NCI-H1092 (cell line): ENCODE measurements at places on chromosomes 5 and 9.

- DNase-seq, result no peak
Observed at GRCh38 chr9:14899815-14900193, 10.4 kb downstream of the FREM1 start.

- DNase-seq, result no peak
Observed at GRCh38 chr5:158977642-158978041, 122.1 kb downstream of the EBF1 start.

DNA sequence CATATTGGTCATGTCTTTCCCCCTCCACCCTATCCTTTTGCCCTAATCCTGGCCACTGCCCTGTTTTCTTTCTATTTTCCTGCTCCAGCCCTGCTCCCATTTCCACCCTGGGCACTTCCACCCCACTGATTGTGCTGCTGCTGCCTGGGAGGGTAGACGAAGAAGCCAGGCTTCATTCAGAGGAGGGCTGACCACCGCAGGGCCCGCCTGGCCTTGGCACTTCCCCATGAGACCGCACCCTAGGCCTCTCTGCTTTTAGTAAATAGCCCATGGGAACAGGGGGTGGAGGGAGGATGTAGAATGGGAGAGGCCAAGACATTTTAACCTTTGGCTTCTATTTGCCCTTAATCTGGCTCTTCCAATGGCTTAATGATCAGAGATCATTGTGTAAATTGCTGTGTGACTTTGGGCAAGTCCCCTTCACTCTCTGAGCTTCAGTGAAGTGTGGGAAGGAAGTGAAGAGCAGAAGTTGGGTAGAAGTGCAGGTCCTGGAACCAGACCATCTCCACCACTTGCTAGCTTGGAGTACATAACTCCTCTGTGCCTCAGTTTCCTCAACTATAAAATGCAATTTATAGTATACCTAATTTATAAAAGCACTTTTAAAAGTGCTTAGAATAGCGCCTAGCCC, 13.6 kb upstream of the GPX3 start:
- no peak for DNase-seq

GRCh38 chr5:58795327-58795726, 212.5 kb downstream of the RAB3C start:
- DNase-seq, result no peak

- no peak for DNase-seq
Observed at GRCh38 chr9:14302405-14302804, 11.5 kb downstream of the NFIB start.

GRCh38 chr9:127358023-127358535, 38.9 kb upstream of the SLC2A8 start:
- DNase-seq, result no peak

DNA sequence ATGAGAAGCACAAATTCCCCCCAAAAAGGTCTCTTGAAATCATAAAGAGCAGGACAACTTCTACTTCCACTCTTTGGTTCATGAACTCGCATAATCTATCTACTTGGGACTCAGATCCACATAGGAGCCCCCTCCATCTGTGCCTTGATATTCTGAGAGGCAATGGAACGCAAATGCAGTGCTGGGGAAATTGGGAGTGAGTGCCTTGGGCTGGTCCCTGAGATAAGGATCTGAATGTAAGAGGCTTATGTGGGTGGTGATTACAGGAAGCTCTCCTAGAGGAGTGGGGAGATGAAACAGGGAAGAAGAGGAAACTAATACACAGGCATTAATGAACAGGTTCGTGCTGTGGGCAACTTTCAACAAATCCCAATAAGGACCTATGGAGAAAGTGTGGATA, 285.6 kb downstream of the RASEF start:
- DNase-seq, result no peak
